ENCODE measurements at places on chromosomes 5 and 9. TPM values are rescaled to one million over a fixed set of nuclear protein-coding genes. Genes with fewer than 3 reads are reported as not detected.

DNA sequence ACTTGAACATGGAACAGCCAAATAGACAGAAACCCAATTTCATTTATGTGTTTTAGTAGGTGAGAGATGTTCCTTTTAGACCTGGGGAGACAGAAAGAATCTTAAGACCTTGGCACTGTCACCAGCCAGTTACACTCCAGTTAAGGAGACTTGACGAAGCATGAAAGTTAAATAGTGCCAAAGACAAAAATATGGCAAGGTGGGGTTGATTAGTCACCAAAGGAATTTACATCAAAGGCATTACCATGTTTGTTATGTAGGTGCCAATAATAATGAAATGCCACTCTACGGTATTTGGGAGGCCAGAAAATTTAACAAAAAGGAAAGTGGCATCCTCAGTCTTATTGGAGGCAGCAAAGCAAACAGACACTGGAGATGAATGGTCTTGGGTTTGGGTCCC, 9.2 kb upstream of the IL12B start:
- no peaks in the 10 kb centered on the region for H3K36me3 ChIP-seq
- no peaks in the 10 kb centered on the region for H3K27me3 ChIP-seq
- DNase-seq = no peak
- no peak overlapping the region for H3K4me3 ChIP-seq
- no peaks in the 10 kb centered on the region for H3K4me1 ChIP-seq

- DNase-seq = no peak
- H3K4me3 ChIP-seq = no peak overlapping the region
- no peak overlapping the region for H3K27ac ChIP-seq
- H3K27me3 ChIP-seq = no peaks in the 10 kb centered on the region
- no peaks in the 10 kb centered on the region for H3K36me3 ChIP-seq
These were observed 137.7 kb downstream of the CNTLN start for GRCh38 chr9:17272536-17272935.

DNA sequence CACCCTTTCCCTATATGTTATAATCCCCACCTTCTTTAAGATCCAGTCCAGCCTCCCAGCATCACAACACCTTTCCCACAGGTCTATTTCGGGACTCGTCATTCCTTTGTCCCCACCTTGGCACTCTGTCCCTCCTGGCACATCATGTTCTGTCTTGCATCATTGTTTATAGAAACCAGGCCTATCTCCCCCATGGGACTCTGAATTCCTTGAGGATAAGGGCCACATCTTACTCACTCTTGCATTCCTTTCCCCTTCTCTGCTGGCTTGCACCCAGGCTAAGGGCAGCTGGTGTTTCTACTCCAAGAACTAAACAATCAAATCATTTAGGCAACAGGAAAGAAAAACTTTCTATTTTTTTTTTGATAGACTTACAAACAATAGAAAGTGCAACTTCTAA, 205.7 kb downstream of the AGTPBP1 start:
- H3K4me1 ChIP-seq = peaks cover 23% of the 10 kb centered on the region
- no peaks in the 10 kb centered on the region for H3K27me3 ChIP-seq
- H3K27ac ChIP-seq = no peak overlapping the region
- H3K36me3 ChIP-seq = no peaks in the 10 kb centered on the region
- H3K4me3 ChIP-seq = no peak overlapping the region

DNA sequence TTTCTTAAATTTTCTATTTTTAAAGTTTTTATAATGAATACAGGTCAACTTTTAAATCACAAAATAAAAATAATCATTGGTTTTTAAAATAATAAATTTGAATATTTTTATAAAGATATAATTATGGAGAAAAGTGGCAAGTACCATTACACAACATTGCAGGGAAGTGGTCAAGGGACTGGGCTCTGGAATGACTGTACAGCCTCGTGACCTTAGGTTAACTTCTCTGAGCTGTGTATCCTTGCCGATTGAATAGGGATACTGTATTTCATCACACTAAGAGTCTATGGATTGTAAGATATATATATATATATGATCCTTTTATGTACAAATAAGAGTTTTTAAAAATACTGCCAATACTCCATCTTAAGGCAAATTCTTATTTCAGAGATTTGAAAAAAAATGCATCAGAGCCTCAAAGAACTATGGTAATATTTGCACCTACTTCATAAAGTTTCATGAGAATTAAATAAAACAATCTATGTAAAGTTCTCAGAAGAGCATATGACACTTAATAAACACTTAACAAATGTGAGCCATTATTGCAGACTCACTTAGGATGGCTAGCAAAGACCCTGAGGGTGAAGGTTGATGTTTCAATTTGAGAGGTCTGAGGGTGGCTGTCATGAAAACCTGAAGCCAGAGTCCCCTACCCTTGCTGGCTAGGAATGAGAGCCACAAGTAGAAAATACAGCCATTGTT, 136.5 kb downstream of the CCDC192 start:
- DNase-seq = no peak
- no peak overlapping the region for H3K27ac ChIP-seq
- no peaks in the 10 kb centered on the region for H3K4me1 ChIP-seq
- H3K27me3 ChIP-seq = no peaks in the 10 kb centered on the region
- H3K4me3 ChIP-seq = no peak overlapping the region
- no peaks in the 10 kb centered on the region for H3K36me3 ChIP-seq

DNA sequence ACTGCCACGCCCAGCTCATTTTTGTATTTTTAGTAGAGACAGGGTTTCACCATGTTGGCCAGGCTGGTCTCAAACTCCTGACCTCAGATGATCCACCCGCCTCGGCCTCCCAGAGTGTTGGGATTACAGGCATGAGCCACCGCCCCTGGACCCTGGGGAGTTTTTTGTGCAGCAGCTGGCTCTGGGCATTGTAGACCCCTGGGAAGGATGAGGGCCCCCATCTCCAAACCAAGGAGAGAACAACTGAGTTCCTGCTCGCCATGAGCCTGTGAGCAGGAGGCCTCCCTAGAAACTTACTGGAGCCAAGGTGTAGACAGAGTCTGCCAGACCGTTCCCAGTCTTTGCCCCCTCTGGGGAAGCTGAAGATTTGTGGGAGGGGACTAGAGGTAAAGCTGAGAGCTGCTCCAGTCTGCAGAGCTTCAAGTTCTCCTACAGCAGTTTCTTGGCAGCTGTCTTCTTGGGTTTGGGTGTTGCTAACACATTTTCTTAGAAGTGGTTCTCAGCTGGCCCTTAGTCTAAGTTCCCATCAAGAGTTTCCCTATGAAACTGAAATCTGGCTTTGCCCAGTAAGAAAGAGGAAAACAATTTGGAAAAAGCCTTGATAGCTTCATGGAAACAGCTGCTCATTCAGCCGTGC, 12.4 kb downstream of the NUDT2 start:
- peak overlapping the region; percentile 83 for H3K27ac ChIP-seq
- no peak overlapping the region for H3K4me3 ChIP-seq
- DNase-seq = no peak
- H3K36me3 ChIP-seq = peaks cover 13% of the 10 kb centered on the region
- no peaks in the 10 kb centered on the region for H3K27me3 ChIP-seq

DNA sequence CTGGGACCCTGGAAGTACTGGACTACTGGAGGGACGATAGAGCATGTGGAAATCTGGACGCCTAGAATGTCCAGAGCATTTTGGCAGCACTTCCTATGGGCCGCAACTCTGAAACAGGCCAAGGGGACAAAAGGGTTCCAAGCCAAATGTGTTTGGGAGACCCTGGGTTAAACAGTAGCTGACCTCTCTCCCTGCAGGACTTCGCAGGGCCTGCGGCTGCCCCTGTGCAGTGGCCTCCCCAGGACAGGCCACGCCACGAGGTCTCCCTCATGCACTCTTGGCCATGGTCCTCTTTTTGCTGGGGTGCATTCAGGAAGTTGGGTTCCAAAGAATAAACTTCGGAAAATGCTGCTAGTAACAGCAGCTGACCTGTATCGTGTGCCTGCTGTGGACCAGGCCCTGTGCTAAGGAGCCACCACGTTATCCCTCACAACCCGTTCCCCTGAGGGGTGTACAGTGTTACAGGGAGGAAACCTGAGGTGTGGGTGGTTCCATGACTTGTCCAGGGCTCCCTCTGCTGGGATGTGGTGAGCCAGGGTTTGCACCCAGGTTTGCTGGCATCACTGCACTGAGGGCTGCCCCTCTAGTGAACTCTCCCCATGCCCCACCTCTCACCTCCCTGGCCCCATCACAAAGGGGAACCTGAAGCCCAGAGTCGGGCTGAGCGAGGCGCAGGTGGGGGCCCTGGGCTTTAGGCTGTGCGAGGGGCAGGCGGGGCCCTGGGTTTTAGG, 79.4 kb downstream of the AMBP start:
- H3K27me3 ChIP-seq = no peaks in the 10 kb centered on the region
- H3K4me3 ChIP-seq = no peak overlapping the region
- H3K27ac ChIP-seq = no peak overlapping the region
- no peaks in the 10 kb centered on the region for H3K36me3 ChIP-seq
- no peak for DNase-seq

- H3K36me3 ChIP-seq = peaks cover 67% of the 10 kb centered on the region
- H3K4me3 ChIP-seq = no peak overlapping the region
- no peaks in the 10 kb centered on the region for H3K27me3 ChIP-seq
- H3K4me1 ChIP-seq = no peaks in the 10 kb centered on the region
- no peak for DNase-seq
These were observed 24.3 kb downstream of the NUP214 start for GRCh38 chr9:131149688-131150053.

DNA sequence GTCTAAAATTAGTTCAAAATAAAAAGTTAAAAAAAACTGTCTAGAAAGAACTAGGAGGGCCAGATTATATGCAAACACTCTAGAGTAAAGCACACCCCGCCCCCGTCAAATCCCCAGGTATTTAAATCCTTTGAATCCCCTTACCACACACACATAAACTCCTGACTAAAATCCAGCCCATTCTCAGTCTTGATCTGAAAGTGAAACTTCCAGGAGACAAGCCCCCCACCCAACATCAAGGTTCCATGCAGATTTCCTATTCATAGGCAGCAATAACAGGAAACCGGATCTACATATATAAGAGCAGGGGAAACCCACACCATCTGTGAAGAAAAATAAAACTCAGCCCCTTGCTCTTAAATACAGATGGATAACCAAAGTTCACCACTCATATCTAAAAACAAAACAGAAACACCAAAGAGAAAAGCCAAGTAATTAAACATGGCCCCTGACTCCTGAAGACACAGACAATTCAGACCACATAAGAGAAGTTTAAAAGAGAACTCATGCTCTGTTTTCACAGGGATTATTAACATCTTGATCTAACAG, 42.3 kb downstream of the MARCHF3 start:
- H3K27me3 ChIP-seq = no peaks in the 10 kb centered on the region
- no peak overlapping the region for H3K4me3 ChIP-seq
- H3K27ac ChIP-seq = no peak overlapping the region
- peaks cover 9% of the 10 kb centered on the region for H3K4me1 ChIP-seq
- H3K36me3 ChIP-seq = no peaks in the 10 kb centered on the region

DNA sequence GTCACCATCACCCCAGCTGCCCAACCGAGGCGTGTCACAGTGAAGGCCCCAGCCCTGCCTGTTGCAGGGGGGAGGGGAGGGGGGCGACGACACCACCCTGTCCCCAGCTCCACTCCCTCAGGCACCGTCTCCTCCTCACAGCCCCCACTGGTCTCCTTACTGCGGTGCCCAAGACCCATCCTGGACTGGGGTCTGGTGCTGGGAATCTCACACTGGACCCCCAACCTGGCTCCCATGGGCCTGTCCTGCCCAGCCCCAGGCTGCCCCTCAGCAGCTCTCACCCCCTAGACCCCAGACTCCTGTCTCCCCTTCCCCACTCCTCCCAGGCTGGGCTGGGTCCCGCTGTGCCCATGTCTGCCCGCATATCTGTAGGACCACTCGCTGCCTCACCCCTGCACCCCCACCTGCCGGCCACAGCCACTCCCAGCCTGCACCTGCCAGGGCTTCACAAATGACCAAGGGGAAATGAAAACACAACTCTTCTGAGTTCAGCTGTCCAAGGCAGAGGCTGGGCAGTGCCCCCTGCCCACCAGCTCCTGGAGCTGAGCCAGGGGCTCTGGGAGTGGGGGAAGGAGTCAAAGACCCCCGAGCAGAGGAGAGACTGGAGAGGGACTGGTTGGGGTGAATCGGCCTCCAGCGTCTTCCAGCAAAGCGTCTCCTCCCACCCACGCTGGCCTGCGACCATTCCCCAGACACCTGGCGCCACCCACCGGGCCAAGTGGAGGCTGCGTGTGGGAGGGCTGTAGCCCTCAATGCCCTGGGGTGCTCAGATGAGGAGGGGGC, 32.6 kb upstream of the EGFL7 start:
- no peaks in the 10 kb centered on the region for H3K36me3 ChIP-seq
- DNase-seq = no peak
- H3K27ac ChIP-seq = no peak overlapping the region

DNA sequence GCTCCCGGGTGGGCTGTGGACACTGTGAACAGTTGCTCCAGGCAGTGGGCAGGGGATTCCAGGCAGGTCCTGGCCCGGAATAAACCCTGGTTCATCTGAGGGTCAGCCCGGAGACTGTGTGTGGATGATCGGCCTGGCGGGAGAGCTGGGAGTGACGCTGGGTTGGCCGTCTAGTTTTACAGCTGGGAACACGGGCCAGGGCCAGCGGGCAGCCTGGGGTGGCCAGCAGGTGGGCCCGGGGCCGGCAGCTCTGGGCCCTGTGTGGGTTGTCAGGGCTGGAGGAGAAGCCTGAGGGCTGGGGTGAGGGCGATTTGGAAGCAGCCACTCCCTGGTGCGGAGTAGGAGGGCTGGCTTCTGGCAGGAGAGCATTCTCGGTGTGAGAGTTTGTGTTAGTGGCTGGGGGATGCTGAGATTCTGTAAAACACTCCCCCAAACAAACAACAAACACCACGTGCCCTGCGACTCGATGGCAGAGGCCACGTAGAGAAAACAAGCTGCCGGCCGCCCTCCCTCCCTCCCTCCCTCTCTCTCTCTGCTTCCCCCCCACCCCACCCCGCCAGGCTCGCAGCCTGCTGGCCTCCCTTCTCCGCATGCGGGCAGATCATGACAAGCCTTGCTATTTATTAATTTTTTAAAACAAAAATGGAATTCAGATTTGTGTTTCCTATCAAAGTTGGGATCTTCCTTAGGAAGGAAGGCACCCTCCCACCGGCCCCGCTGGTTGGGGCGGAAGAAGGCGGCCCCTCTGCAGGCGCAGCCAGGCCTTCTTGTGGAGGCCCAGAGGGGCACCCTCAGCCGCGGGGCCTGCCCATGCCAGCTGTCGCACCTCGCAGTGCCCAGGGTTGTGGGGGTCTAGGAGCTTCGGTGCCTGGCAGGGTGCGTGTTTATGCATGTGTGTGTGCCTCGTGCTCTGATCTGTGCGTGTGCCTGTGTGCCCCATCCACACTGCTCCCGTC, 49.5 kb downstream of the RXRA start:
- peak overlapping the region; percentile 85 for H3K27ac ChIP-seq
- no peak for DNase-seq
- H3K4me1 ChIP-seq = peaks cover 93% of the 10 kb centered on the region
- peak overlapping the region; percentile 46 for H3K4me3 ChIP-seq

- H3K27me3 ChIP-seq = no peaks in the 10 kb centered on the region
- no peak overlapping the region for H3K4me3 ChIP-seq
- peak overlapping the region; percentile 32 for H3K27ac ChIP-seq
- DNase-seq = no peak
These were observed 203.6 kb downstream of the PIK3R1 start for GRCh38 chr5:68419081-68419636.

SCAI gene
- total RNA-seq = 12.4 TPM

C5orf63 gene
- total RNA-seq = 2.0 TPM

SLC27A6 gene
- 0.21 TPM for total RNA-seq

MYO10 gene
- 41.7 TPM for total RNA-seq
